Pancreas (tissue), 10 donors: ENCODE measurements at places on chromosomes 1 and 21. TPM values are rescaled to one million over a fixed set of nuclear protein-coding genes. Genes with fewer than 3 reads are reported as not detected.

GRCh38 chr1:181356505-181357340 lies 126.6 kb upstream of the CACNA1E start:
- no peak for DNase-seq
- H3K27me3 ChIP-seq, result no peaks in the 10 kb centered on the region
- H3K4me3 ChIP-seq, result no peak overlapping the region
- H3K27ac ChIP-seq, result no peak overlapping the region
- H3K36me3 ChIP-seq, result no peaks in the 10 kb centered on the region

GRCh38 chr1:29331729-29332128 lies 95.4 kb downstream of the PTPRU start:
- no peak overlapping the region for H3K27ac ChIP-seq
- H3K4me3 ChIP-seq, result no peak overlapping the region
- no peaks in the 10 kb centered on the region for H3K27me3 ChIP-seq
- DNase-seq, result no peak

DNA sequence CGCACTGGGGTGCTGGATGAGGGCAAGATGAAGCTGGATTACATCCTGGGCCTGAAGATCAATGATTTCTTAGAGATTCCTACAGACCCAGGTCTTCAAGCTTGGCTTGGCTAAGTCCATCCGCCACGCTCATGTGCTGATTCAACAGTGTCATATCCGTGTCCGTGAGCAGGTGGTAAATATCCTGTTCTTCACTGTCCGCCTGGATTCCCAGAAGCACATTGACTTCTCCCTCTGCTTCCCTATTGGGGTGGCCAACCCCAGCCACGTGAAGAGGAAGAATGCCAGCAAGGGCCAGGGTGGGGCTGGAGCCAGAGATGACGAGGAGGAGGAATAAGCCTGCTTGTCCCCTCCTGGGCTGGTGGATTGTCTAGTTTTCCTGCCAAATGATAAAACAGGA lies 2.2 kb upstream of the CBR3 start:
- H3K27me3 ChIP-seq, result no peaks in the 10 kb centered on the region
- no peaks in the 10 kb centered on the region for H3K36me3 ChIP-seq

DNA sequence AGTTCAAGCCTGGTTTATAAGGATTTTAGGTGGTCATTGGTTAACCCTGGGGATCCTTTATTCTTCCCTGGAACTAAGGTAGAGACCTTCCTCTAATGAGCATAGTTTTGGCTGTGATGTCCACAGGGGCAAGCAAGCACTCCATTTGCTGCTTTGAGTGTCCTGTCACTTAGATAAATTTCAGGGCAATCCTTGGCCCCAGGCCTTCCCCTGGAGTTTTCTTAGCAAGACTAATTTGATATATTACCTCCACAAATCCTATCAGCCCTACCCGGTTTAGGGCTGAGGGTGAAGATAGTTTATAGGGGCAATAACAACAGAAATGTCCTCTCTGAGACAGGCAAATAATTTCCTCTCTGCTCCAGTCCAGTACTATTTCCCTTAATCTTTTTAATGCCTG lies 166.6 kb downstream of the CYYR1 start:
- no peak overlapping the region for H3K4me3 ChIP-seq
- H3K4me1 ChIP-seq, result no peaks in the 10 kb centered on the region
- H3K36me3 ChIP-seq, result no peaks in the 10 kb centered on the region
- no peaks in the 10 kb centered on the region for H3K27me3 ChIP-seq

- no peaks in the 10 kb centered on the region for H3K27me3 ChIP-seq
- H3K4me1 ChIP-seq, result peaks cover 9% of the 10 kb centered on the region
- no peaks in the 10 kb centered on the region for H3K36me3 ChIP-seq
- H3K4me3 ChIP-seq, result peak overlapping the region; percentile 2
These were observed 39.7 kb downstream of the UBE2U start for GRCh38 chr1:64242895-64243756.

- H3K36me3 ChIP-seq, result no peaks in the 10 kb centered on the region
- no peaks in the 10 kb centered on the region for H3K4me1 ChIP-seq
- no peak overlapping the region for H3K4me3 ChIP-seq
- no peaks in the 10 kb centered on the region for H3K27me3 ChIP-seq
These were observed 95.6 kb downstream of the ZNF281 start for GRCh38 chr1:200314085-200314750.

DNA sequence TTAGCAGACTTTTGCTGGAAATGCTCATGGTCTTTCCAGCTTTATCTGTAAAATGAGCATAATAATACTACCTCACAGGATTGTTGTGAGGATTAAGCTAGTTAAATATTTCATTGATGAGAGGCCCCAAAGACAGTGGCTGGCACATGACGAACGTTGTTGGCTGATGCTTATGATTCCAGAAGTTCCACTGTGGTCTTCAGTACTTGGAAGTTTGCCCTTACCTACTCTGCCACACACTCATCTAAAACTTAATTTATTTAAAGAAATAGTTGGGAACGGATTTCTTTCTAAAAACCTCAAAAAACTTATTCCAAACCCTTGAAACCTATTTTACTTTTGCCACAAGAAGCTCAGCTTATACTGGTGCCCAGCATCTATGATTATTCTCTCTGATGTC lies 170.7 kb downstream of the DHRS3 start:
- no peak overlapping the region for H3K27ac ChIP-seq
- no peak for DNase-seq
- no peaks in the 10 kb centered on the region for H3K36me3 ChIP-seq
- H3K4me3 ChIP-seq, result no peak overlapping the region
- no peaks in the 10 kb centered on the region for H3K27me3 ChIP-seq
- peaks cover 23% of the 10 kb centered on the region for H3K4me1 ChIP-seq

DNA sequence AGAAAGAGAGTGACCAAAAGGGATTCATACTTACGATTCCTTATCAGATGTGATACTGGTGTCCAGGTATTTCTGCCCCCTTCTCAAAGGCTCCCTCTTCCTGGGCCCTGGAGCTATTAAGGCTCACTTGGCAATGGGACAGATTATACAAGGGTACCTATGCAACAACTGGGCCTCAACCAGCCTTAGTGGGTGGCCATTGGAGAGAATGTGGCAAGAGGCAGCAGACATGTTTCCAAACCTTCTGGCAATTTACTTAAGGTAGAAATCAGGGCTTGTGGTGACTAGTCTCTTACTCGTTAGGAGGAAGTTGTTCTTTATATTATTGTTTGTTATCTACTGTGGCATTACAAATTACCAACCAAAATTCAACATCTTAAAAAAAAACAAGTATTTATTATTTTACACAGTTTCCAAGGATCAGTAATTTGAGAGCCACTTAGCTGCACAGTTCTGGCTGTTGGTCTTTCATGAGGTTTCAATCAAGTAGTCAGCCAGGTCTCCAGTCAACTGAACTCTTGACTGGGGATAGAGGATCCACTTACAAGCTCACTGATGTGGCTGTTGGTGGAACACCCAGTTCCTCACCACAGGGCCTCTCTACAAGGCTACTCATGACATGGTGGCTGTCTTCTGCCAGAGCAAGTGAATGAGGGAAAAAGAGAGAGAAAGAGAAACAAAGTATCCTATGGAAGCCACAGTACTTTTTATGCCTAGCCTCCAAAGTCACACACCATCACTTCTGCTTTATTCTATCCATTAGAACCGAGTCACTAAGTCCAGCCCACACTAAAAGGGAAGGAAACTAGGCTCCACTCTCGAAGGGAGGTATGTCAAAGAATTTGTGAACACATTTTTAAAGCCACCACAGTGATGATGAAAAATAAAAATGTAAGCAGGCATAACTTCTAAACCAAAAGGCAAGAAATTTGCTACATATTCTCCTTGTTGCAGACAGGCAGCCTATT lies 10.7 kb downstream of the ZNF648 start:
- H3K36me3 ChIP-seq, result no peaks in the 10 kb centered on the region
- H3K4me3 ChIP-seq, result no peak overlapping the region
- H3K4me1 ChIP-seq, result no peaks in the 10 kb centered on the region
- H3K27me3 ChIP-seq, result no peaks in the 10 kb centered on the region

- H3K36me3 ChIP-seq, result no peaks in the 10 kb centered on the region
- no peak overlapping the region for H3K4me3 ChIP-seq
- H3K27me3 ChIP-seq, result peaks cover 17% of the 10 kb centered on the region
- no peak for DNase-seq
- H3K4me1 ChIP-seq, result no peaks in the 10 kb centered on the region
These were observed 4.6 kb downstream of the NTRK1 start for GRCh38 chr1:156865258-156865657.

DNA sequence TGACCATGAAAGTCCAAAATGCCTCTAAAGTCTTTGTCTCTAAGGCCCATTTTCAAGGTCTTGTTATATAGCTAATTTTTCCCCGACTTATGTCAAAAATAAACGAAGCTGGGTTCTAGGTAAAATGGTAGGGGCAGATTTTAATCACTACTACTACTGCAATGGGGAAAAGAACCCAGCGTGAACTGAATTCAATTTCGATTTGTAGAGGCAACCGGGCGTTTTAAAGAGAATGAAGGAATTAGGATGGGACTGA lies 536 bp upstream of the EXO1 start:
- no peaks in the 10 kb centered on the region for H3K36me3 ChIP-seq
- DNase-seq, result no peak
- no peaks in the 10 kb centered on the region for H3K27me3 ChIP-seq
- H3K27ac ChIP-seq, result peak overlapping the region; percentile 99
- H3K4me3 ChIP-seq, result peak overlapping the region; percentile 92

- DNase-seq, result no peak
- H3K4me1 ChIP-seq, result no peaks in the 10 kb centered on the region
- no peak overlapping the region for H3K4me3 ChIP-seq
These were observed 6.6 kb downstream of the CLEC20A start for GRCh38 chr1:178490136-178490535.

DNA sequence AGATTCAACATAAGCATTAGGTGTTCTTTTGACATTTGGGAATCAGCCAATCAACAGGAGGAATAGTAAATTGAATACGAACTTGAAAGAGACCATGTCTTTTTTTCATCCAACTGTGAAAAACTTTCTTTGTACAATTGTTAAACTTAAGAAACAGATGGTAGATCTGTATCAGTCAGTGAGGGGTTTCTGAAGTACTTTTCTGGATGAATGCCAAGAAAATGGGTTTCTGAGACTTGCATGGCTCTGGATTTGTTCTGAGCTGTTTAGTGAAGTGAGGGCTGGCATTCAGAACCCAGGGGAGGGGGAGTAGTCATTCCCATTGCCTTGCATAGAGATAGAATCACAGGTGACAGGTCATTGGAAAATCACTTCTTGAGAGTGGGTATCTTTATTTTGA lies 37.4 kb downstream of the PTPRC start:
- no peaks in the 10 kb centered on the region for H3K36me3 ChIP-seq
- no peak overlapping the region for H3K27ac ChIP-seq
- H3K4me3 ChIP-seq, result no peak overlapping the region
- no peak for DNase-seq
- H3K27me3 ChIP-seq, result no peaks in the 10 kb centered on the region

DNA sequence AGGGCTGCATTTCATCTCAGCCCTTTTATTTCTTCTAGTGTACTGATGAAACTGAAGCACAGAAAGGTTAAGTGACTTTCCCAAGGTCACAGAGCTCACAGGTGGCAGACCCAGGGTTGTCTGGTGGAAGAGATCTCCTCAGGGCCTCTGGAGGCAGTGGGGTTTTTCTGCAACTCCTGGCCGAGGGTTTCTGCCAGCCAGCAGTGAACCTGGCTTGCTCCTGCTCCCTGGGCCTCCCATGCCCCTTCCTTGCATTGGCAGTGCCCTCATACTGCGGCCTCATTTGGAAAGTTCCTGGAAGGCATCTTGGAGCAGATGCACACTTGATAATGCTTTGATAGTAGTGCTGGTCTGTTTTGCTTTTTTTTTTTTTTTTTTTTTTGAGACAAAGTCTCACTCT lies 7.7 kb downstream of the GALNT2 start:
- no peak overlapping the region for H3K27ac ChIP-seq
- DNase-seq, result no peak
- H3K27me3 ChIP-seq, result no peaks in the 10 kb centered on the region
- no peaks in the 10 kb centered on the region for H3K36me3 ChIP-seq
- peaks cover 16% of the 10 kb centered on the region for H3K4me1 ChIP-seq

- no peaks in the 10 kb centered on the region for H3K4me1 ChIP-seq
- DNase-seq, result no peak
- H3K4me3 ChIP-seq, result no peak overlapping the region
- no peak overlapping the region for H3K27ac ChIP-seq
These were observed 11.7 kb downstream of the MX1 start for GRCh38 chr21:41437729-41438128.

DNA sequence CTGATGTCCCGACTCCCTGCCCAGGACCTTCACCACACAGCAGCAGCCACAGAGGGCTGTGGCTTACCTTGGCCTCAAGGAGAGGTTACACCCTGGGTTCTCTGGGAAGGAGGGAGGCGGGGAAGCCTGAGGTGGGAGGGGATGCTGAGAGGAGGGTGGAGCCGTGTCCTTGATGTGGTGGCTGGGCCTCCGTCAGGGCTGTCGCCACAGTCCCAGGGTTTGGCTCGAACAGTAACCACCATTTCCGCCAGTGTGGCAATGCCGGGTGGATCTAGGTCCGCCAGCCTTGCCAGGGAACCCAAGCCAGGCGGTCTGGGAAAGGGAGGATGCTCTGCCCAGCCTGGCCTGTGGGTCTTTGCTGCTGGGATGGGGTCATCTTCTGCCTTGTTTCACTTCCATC lies 18.4 kb upstream of the CDCA8 start:
- no peak for DNase-seq
- no peaks in the 10 kb centered on the region for H3K4me1 ChIP-seq
- H3K4me3 ChIP-seq, result no peak overlapping the region
- H3K27me3 ChIP-seq, result no peaks in the 10 kb centered on the region
- no peak overlapping the region for H3K27ac ChIP-seq

- DNase-seq, result no peak
- no peak overlapping the region for H3K27ac ChIP-seq
- no peaks in the 10 kb centered on the region for H3K36me3 ChIP-seq
- no peaks in the 10 kb centered on the region for H3K4me1 ChIP-seq
These were observed 136.7 kb upstream of the SYT6 start for GRCh38 chr1:114290341-114290740.

DNA sequence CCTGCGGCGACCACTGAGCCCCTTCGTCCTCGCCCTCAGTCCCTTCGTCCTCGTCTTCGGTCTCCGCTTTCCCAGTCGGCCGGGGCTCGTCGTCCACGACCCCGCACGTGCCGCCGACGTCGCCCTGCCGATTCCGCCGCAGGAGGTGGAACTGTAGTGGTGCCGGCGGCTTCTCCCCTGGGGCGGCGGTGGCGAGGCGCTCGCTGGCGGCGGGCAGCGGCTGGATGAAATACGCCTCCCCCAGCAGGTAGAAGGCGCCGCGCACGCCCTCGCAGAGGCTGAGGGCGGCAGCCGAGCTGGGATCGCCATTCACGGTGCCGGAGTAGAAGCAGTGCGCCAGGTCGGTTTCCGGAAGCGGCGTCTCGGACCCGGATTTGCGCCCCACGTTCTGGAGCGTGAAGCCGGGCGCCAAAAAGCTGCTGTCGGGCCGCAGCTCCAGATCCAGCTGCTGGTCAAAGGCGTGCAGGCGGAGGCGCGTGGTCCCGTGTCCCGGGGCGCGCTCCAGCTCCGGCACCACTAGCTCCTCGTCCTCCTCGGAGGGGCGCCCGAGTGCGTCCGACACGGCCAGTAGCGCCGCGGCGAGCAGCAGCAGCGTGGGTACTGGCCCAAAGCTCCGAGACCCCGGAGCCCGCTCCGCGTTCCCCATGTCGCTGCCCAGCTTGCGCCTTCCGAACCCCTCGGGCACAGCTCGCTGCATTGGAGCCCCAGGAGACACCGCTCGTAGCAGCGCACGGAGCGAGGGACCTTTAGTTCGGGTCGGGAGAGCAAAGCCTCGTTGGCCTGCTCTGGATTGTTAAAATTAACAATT lies 747 bp downstream of the ADAMTS1 start:
- H3K36me3 ChIP-seq, result no peaks in the 10 kb centered on the region
- H3K27me3 ChIP-seq, result no peaks in the 10 kb centered on the region
- peak overlapping the region; percentile 93 for H3K27ac ChIP-seq
- H3K4me3 ChIP-seq, result peak overlapping the region; percentile 47

The OR2T27 gene
- polyA plus RNA-seq, result not detected

The ASCL5 gene
- polyA plus RNA-seq, result 0.16 TPM

The DYNLT4 gene
- polyA plus RNA-seq, result 0.33 TPM

The GLMN gene
- 7.4 TPM for polyA plus RNA-seq

The HPDL gene
- polyA plus RNA-seq, result 0.23 TPM

The DARS2 gene
- polyA plus RNA-seq, result 5.1 TPM

The DRAXIN gene
- polyA plus RNA-seq, result under 0.01 TPM
